D721Med (cell line): ENCODE measurements at places on chromosomes 2 and 18.

- no peak for DNase-seq
Observed at GRCh38 chr18:6553234-6553900, 138.7 kb upstream of the L3MBTL4 start.

DNA sequence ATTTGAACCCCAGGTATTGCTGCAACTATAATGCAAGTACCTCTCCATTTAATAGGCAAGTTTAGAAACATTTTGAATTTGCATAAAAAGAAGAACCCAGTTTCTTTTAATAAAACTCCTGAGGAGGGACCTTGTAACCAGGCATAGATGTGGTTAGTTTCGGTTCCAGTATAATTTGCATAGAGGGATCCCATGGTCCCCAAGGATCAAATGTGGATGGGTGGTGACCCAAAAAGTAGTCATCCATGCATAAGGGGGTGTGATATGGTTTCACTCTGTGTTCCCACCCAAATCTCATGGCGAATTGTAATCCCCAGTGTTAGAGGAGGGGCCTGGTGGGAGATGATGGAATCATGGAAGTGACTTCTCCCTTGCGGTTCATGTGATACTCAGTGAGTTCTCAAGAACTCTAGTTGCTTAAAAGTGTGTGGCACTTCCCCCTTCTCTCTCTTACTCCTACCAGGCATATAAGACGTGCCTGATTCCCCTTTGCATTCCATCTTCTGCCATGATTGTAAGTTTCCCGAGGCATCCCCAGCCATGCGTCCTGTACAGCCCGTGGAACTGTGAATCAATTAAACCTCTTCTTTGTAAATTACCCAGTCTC, 40.2 kb upstream of the SKA1 start:
- DNase-seq = no peak

- DNase-seq = no peak
Observed at GRCh38 chr18:7459851-7460770, 107.0 kb upstream of the PTPRM start.

GRCh38 chr2:21276163-21276562, 152.4 kb downstream of the TDRD15 start:
- no peak for DNase-seq

- DNase-seq = no peak
Observed at GRCh38 chr2:101272045-101272784, 19.5 kb downstream of the CNOT11 start.
